PC-9 (cell line): ENCODE measurements at places on chromosomes 3 and 15. TPM values are rescaled to one million over a fixed set of nuclear protein-coding genes. Genes with fewer than 3 reads are reported as not detected.

DNA sequence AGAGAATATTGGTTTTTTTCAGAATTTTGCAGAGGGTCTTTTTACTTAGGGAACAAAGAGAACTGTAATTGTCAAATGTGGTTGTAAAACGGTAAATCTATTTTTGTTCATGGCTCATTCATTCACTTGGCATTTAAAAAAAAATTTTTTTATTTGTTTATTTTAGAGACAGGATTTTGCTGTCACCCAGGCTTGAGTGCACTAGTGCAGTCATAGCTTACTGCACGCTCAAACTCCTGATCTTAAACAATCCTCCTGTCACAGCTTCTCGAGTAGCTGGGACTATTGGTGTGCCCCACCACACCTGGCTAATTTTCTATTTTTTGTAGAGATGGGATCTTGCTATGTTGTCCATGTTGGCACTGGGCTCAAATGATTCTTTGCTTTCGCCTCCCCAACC lies 301.8 kb downstream of the LPP start:
- DNase-seq, result no peak
- no peaks in the 10 kb centered on the region for H3K4me1 ChIP-seq
- no peak overlapping the region for H3K27ac ChIP-seq
- H3K36me3 ChIP-seq, result no peaks in the 10 kb centered on the region
- no peak overlapping the region for H3K4me3 ChIP-seq

DNA sequence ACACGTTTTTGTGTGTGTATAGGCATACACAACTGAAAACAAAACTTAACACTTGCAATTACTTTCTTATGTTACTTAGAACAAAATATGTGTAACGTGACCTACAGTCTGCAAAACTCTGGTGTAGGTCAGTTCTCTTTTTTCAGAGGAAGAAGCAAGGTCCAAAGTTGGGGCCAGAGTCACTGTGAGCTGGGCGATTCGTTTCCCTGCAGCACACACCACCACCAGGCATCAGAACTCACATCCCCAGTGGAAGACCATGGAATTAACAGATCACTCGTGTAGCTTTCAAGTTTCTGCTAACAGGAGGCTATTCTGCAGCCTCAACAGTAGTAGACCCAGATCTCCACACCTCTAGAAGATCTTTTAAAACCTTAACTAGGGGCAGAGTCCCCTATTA lies 25.8 kb downstream of the ANP32A start:
- DNase-seq, result no peak
- no peaks in the 10 kb centered on the region for H3K4me1 ChIP-seq
- H3K36me3 ChIP-seq, result no peaks in the 10 kb centered on the region
- no peak overlapping the region for H3K27ac ChIP-seq
- H3K4me3 ChIP-seq, result no peak overlapping the region

DNA sequence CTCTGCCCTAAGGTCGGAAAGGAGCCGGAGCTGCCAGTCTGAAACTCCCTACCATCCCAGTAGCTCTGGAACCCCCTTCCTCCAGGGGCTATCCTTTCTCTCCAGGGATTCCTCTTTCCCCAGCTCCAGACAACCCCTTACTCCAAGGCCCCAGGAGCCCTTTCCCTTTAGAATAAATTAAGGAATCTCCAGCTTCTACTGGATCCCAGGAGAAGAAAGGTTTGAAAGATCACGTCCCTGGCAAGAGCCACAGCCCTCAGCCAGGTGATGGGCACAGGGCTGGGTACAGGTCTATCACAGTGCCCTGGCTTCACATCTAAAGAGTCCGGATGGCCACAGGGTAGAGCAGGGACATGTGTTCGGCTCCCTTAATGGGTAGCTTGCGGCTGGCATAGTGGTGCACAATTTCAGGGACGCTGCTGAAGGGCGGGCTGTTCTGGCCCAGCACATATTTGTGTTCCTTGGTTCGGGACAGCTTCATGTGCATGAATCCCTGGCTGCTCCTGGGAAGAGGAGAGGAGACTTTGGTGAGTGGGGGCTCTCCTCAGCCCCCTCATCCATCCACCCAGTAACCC lies 20.0 kb downstream of the SHF start:
- peaks cover 6% of the 10 kb centered on the region for H3K4me1 ChIP-seq
- peak overlapping the region; percentile 62; the same call in 1 of the 2 replicates for H3K4me3 ChIP-seq
- H3K36me3 ChIP-seq, result no peaks in the 10 kb centered on the region
- no peaks in the 10 kb centered on the region for H3K27me3 ChIP-seq
- DNase-seq, result no peak

DNA sequence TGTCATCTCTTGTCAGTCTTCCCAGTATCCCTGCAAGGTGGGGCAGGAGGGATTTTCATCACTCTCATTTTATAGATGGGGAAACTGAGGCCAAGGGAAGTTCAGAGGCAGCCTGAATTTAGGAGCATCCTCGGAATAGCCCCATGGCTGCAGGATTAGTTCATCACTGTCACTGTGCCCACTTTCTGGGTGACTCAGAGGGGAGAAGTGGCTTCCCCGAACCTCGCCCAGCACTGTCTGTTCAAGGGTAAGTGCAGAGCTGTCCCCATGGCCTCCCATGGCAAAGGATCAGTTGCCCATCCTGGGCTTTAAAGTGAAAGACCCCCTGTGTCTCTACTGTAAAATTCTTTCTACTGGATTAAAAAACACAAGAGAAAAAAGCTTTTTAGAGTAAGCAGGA lies 60.0 kb upstream of the SEC13 start:
- no peaks in the 10 kb centered on the region for H3K4me1 ChIP-seq
- no peak overlapping the region for H3K27ac ChIP-seq
- no peaks in the 10 kb centered on the region for H3K36me3 ChIP-seq

DNA sequence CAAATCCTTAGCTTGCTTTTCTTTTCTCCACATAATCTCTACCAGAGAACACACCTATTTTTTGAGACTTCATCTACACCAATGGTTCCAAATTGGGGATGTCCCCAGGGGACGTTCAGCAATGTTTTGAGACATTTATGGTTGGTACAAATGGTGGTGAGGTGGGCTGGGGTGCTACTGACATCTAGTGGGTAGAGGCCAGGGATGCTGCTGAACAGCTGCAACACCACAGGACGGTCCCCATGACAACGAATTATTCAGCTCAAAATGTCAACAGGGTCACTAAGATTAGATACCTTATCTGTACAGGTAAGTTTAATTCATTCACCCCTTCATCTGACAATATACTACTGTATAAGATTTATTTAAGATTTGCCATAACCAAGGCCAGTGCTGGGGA lies 14.4 kb downstream of the GK5 start:
- no peak for DNase-seq
- no peaks in the 10 kb centered on the region for H3K4me1 ChIP-seq
- H3K27ac ChIP-seq, result no peak overlapping the region
- peaks cover 13% of the 10 kb centered on the region for H3K36me3 ChIP-seq
- H3K27me3 ChIP-seq, result no peaks in the 10 kb centered on the region

DNA sequence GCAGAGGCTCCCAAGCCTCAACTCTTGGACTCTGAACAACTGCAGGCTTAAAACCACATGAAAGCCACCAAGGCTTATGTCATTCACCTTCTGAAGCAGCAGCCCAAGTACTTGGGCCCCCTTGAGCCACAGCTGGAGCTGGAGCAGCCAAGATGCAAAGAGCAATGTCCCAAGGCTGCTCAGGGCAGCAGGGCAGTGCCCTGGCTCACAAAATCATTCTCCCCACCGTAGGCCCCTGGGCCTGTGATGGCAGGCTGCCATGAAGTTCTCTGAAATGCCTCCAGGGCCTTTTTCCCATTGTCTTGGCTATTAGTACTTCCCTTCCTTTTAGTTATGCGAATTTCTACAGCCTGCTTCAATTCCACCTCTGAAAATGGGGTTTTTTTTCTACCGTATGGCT lies 83.4 kb downstream of the DCLK3 start:
- H3K27ac ChIP-seq, result peak overlapping the region; percentile 98
- H3K27me3 ChIP-seq, result no peaks in the 10 kb centered on the region
- H3K4me3 ChIP-seq, result no peak overlapping the region
- no peak for DNase-seq
- peaks cover 33% of the 10 kb centered on the region for H3K4me1 ChIP-seq
- no peaks in the 10 kb centered on the region for H3K36me3 ChIP-seq

GRCh38 chr3:136733317-136733833 lies 18.8 kb downstream of the STAG1 start:
- H3K27ac ChIP-seq, result no peak overlapping the region
- H3K4me3 ChIP-seq, result no peak overlapping the region
- H3K4me1 ChIP-seq, result no peaks in the 10 kb centered on the region
- no peaks in the 10 kb centered on the region for H3K36me3 ChIP-seq

- no peak for DNase-seq
- no peak overlapping the region for H3K27ac ChIP-seq
- H3K4me1 ChIP-seq, result no peaks in the 10 kb centered on the region
- H3K27me3 ChIP-seq, result no peaks in the 10 kb centered on the region
- H3K4me3 ChIP-seq, result no peak overlapping the region
Measured at GRCh38 chr15:60325905-60326304, 71.9 kb downstream of the ANXA2 start.

GRCh38 chr15:67416891-67417290 lies 104.0 kb upstream of the C15orf61 start:
- no peak overlapping the region for H3K4me3 ChIP-seq
- H3K27me3 ChIP-seq, result no peaks in the 10 kb centered on the region
- no peaks in the 10 kb centered on the region for H3K36me3 ChIP-seq
- no peak overlapping the region for H3K27ac ChIP-seq
- peaks cover 10% of the 10 kb centered on the region for H3K4me1 ChIP-seq

GRCh38 chr3:157410945-157411344 lies 25.7 kb upstream of the PTX3 start:
- peaks cover 32% of the 10 kb centered on the region for H3K4me1 ChIP-seq
- DNase-seq, result no peak
- H3K4me3 ChIP-seq, result no peak overlapping the region
- H3K27me3 ChIP-seq, result no peaks in the 10 kb centered on the region

GRCh38 chr3:152241142-152242017 lies 27.3 kb upstream of the MBNL1 start:
- H3K27me3 ChIP-seq, result no peaks in the 10 kb centered on the region
- peaks cover 24% of the 10 kb centered on the region for H3K4me1 ChIP-seq
- H3K4me3 ChIP-seq, result no peak overlapping the region
- H3K36me3 ChIP-seq, result no peaks in the 10 kb centered on the region

DNA sequence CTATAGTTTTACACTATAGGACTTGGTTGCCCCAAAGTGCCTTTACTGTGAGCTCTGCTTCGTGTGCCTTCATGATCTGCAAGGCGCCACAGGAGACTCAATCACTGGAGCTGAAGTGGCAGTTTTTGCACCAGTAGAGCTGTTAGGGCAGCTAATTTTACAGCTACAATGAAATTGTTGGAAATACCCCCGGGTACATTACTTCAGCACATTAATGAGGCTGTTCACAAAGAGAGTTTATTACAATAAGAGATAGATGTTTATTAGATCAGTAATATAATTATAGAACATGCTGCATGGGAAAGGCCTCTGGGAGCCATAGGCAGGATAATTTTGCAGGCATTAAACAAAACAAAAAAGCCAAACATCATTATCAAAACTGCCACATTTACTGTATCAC lies 231.1 kb downstream of the CTNNB1 start:
- no peak for DNase-seq
- no peaks in the 10 kb centered on the region for H3K4me1 ChIP-seq
- no peak overlapping the region for H3K27ac ChIP-seq
- H3K27me3 ChIP-seq, result no peaks in the 10 kb centered on the region
- H3K36me3 ChIP-seq, result no peaks in the 10 kb centered on the region

DNA sequence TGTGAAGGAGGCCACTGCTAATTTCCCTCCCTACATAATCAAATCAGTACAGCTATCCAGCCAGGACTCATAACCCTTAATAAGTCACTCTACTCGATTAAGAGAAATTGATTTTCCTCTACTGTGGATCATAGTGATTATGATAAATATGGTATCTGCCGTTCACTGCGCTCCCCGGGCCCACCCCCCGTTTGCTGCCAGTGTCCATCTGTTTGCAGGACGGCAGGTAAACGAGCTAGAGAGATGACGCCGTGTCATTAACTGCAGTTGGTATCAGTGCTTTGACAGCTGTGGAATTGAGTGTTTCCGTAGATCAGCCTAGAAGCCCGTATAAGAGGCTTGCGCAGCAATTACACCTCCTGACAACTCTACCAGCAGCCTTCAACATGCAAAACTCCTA lies 94.9 kb downstream of the ROBO2 start:
- H3K4me1 ChIP-seq, result no peaks in the 10 kb centered on the region
- no peaks in the 10 kb centered on the region for H3K27me3 ChIP-seq
- H3K4me3 ChIP-seq, result no peak overlapping the region
- no peaks in the 10 kb centered on the region for H3K36me3 ChIP-seq

DNA sequence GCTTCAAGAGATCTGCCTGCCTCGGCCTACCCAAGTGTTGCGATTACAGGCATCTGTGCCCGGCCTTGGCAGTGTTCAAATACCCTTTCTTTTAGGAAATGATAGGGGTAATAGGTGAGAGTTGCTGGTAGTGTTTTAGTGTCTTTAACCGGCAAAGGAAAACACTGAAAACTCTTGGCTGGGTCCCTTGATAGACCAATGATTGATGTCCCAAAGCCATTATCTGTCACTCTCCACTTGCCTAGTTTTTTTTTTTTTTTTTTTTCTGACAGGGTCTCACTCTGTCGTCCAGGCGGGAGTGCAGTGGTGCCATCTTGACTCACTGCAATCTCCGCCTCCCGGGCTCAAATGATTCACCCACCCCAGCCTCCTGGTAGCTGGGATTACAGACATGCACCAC lies 19.7 kb downstream of the EBLN2 start:
- no peaks in the 10 kb centered on the region for H3K36me3 ChIP-seq
- H3K27ac ChIP-seq, result no peak overlapping the region
- H3K4me1 ChIP-seq, result no peaks in the 10 kb centered on the region

- H3K27me3 ChIP-seq, result no peaks in the 10 kb centered on the region
- no peak for DNase-seq
- no peak overlapping the region for H3K27ac ChIP-seq
- H3K4me1 ChIP-seq, result no peaks in the 10 kb centered on the region
- H3K4me3 ChIP-seq, result no peak overlapping the region
- no peaks in the 10 kb centered on the region for H3K36me3 ChIP-seq
Measured at GRCh38 chr3:139120086-139121056, 75.7 kb upstream of the PRR23C start.

GRCh38 chr3:30970183-30970582 lies 75.7 kb upstream of the GADL1 start:
- peak; percentile 1 for DNase-seq
- H3K4me1 ChIP-seq, result no peaks in the 10 kb centered on the region
- H3K27ac ChIP-seq, result no peak overlapping the region

DNA sequence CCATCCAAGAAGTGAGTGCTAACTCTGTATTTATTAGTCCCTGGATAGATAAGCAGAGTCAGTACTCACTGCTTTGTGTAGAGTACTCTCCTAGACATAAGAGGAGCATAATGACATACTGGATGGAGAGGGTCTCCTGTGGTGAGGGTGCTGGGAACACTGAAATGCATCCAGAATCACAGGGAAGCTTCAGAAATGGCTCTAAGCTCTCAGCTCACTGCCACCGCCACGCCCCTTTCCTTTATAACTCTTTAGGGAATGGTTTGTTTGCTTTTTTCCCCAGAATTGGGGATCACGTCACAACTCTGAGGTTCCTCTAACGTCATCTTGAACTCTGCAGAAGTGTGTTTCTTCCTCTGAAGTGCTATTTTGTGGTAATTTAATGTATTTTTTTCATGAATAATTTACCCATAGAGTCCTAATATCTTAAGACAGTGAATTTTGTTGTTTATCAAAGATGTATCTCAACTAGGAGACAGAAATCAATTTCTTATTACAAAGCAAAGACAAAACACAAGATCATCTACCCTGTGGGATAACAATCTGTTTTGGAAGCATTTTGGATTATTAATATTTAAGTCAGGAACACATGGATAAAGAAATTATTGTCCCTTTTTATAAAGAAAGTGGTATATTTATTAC lies 154.6 kb downstream of the PTPRG start:
- no peaks in the 10 kb centered on the region for H3K4me1 ChIP-seq
- H3K4me3 ChIP-seq, result no peak overlapping the region
- H3K27ac ChIP-seq, result no peak overlapping the region
- H3K36me3 ChIP-seq, result no peaks in the 10 kb centered on the region

Gene CRABP1
- total RNA-seq, result not detected in 2 replicates
